Stimulated activated CD8-positive, alpha-beta memory T cell treated with anti-CD3 and anti-CD28 coated beads, Interleukin-4, amount 100 ng/mL, for 4 hours (primary cell): ENCODE measurements at places on chromosomes 12 and 14.

DNA sequence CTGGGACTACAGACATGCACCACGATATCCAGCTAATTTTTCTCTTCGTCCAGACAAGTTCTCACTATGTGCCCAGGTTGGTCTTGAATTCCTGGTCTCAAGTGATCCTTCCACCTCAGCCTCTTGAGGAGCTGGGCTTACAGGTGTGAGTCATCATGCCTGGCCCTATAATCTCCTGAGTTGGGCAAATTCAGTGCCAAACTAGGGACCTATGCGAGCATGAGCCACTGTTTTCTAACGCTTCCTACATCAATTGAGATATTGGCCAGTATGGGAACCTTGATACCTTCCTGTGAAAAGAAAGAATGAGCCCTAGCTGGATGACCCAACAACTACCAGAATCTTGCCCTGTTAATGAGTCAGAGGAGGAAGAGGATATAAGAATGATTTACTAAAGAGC, 585.2 kb downstream of the C12orf50 start:
- DNase-seq, result no peak

GRCh38 chr14:75229661-75230139, 48.9 kb upstream of the FOS start:
- no peak for DNase-seq

DNA sequence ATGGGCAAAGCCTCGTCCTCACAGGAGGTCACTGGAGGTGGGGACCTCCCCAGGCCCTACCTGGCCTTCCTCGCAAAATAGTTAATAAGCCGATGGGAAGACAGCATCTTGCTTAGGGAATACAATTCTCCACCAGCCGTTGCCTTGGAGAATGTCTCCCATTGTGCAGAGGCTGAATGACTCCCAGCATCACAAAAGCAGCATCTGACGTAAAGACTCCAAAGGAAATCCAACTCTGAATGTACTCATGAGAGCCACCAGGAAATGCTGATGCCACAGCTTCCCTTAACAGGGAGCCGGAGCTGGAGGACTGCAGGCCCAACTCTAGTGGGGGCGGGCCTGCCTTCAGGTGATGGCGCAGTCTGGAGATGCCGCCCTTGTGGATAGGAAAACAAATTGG, 15.5 kb downstream of the CCDC63 start:
- DNase-seq, result no peak

DNA sequence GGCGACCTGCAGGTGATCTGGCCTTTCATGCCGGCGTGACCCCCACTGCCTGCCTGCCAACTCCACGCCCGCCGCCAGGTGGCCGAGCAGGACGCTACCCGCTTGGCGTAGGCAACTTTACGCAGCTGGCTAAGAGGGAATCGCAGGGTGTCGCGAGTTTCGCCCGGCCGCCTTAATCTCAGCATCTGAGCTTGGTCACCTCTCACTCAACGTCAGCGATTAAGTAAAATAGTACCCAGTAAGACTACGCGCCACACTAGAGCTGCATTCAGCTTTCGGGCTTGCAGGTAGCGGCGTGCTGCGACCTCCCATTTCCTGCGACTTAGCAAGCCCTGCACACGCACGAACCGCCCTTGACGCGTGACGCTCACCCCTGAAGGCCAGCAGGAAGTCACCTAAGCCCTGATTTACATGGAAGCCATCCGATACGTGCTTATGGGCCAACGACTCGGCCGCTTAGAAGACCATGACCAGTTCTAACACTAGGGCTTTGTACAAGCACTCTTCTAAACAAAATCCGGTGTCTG, 33.2 kb downstream of the WBP11 start:
- DNase-seq, result peak; percentile 70

DNA sequence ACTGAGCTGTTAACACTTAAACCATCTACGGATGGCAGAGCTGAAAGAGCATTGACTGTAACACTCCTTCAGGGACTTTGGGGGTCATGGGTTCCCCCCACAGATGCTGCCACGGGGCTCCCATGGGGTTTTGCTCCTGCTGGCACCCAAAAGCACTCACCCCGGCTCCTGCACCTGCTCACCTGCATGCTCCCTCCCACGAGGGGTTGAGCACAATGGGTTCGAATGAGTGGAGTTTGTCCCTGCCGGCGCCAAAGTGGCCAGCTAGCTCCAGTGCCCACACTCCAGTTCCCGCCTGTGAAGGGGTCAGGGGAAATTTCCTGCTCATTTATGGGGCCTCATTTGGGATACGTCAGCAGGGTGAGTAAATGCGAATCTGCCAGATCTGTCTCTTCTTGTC, 40.7 kb downstream of the TNFAIP2 start:
- DNase-seq, result no peak
